ENCODE measurements at places on chromosomes 16 and 17. TPM values are rescaled to one million over a fixed set of nuclear protein-coding genes. Genes with fewer than 3 reads are reported as not detected.

KRTAP2-2 gene
- total RNA-seq, result not detected

KRTAP3-2 gene
- not detected for total RNA-seq

SAMD14 gene
- 95.0 TPM for total RNA-seq

TBC1D3E gene
- not detected for total RNA-seq

SBK1 gene
- total RNA-seq, result 117 TPM

TMEM88 gene
- 23.7 TPM for total RNA-seq

MRPS23 gene
- total RNA-seq, result 50.0 TPM

TEKT1 gene
- not detected for total RNA-seq

CCT6B gene
- total RNA-seq, result 2.4 TPM

BLTP2 gene
- total RNA-seq, result 181 TPM

TMEM235 gene
- not detected for total RNA-seq

ERN2 gene
- 0.64 TPM for total RNA-seq

OTOP3 gene
- not detected for total RNA-seq

NPIPB12 gene
- total RNA-seq, result 75.0 TPM

PDILT gene
- not detected for total RNA-seq

FAM171A2 gene
- total RNA-seq, result 81.3 TPM

HSD11B2 gene
- total RNA-seq, result 6.0 TPM

HBA2 gene
- not detected for total RNA-seq

PLLP gene
- not detected for total RNA-seq

ESRP2 gene
- not detected for total RNA-seq

ZFPM1 gene
- 11.1 TPM for total RNA-seq

Measured in glutamatergic neuron (in vitro differentiated cells).